ENCODE measurements at places on chromosomes 13 and 19. TPM values are rescaled to one million over a fixed set of nuclear protein-coding genes. Genes with fewer than 3 reads are reported as not detected.

DNA sequence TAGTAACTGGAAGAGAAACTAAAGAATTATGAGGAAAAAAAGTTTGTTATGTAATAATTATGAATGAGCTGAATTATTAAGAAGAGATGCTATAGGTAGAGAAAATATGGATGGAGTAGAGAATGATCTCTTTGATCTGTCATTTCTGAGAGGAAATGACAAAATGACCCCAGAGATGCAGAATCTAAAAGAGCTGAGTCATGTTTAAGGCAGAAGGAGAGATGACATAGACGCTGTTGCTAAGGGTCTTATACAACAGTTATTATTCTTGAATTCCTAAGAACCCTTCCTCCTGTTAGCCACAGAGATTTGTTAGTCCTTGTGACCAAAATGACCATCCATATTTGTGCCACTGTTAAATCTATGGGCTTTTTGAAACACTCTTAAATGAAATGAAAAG lies 58.3 kb upstream of the FREM2 start:
- no peak for DNase-seq

- no peak for DNase-seq
These were observed 437.3 kb upstream of the HTR2A start for GRCh38 chr13:47334173-47334572.

DNA sequence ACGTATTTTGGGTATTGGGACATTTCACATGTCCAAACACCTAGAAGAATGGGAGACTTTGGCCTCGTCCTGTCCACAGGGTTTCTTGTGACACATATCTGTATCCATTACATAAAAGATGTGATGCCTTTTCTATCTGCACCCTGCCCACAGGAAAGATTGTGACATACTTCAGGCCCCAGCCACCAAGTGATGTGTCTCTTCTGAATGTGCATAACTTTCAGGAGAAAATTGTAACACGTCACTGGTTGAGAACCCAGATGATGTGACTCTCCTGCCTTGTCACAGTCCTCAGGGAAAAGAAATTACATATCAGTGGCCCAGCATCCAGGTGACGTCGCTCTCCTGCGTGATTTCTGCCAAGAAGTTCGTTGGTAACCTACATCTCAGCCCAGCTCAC lies 21.0 kb upstream of the ZNF681 start:
- DNase-seq: no peak

- DNase-seq: peak; percentile 59
These were observed 24.3 kb downstream of the COL4A2 start for GRCh38 chr13:110331362-110331761.

GRCh38 chr19:46383171-46383815 lies 30.1 kb downstream of the CCDC8 start:
- peak; percentile 16 for DNase-seq

DNA sequence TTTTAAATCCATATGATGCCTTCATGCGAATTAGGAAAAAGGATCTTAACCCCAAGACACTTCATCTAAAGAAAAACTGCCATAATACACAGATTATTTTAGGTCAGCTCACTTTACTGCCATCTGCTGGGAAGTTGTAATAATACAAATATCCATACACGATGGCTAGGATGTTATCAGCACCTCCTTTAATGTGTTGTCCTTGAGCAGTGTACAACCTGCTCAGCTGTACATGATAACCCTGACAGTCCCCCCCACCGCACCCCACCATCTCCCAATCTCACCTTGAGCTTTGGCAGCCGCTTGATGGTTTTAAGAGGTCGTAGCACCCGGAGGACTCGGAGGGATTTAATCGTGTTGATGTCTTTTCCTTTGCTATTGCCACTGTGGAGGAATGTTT lies 112.2 kb downstream of the IER2 start:
- no peak for DNase-seq

DNA sequence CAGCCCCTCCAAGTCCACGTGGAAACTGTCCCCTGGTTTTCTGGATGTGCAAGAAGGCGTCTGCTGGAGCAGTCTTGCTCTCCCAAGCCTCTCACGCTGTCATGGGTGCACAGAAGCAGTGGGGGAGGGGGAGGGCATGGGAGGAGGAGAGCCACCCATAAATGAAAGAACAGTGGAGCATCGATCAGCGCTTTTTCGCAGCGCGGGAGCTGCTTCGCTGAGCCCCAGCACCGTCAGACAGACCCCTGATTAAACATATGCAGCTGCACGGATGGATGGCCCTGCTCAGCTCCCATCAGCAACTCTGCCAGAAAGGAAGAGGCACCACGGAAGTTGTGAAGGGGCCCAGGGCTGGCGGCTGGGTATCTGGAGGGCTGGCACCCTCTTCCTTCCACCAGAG lies 264.9 kb downstream of the UQCRFS1 start:
- DNase-seq: no peak

SLC15A1 gene
- not detected for total RNA-seq

All from upper lobe of right lung (tissue), 1 donor.